ENCODE measurements at places on chromosomes 3 and 15. TPM values are rescaled to one million over a fixed set of nuclear protein-coding genes. Genes with fewer than 3 reads are reported as not detected.
A peak's percentile ranks its signal among the peaks of the same experiment; 100 is the strongest.

CALML4 gene
- total RNA-seq, result 9.1 TPM

GOLGA6B gene
- not detected for total RNA-seq

- no peak overlapping the region for H3K4me3 ChIP-seq
- H3K4me1 ChIP-seq, result peaks cover 10% of the 10 kb centered on the region
- no peaks in the 10 kb centered on the region for H3K36me3 ChIP-seq
- DNase-seq, result peak; percentile 42
- H3K27ac ChIP-seq, result no peak overlapping the region
These were observed 1.6 kb upstream of the CHST13 start for GRCh38 chr3:126522363-126522788.

GRCh38 chr3:196985298-196985697, 16.7 kb upstream of the PIGZ start:
- no peak overlapping the region for H3K27ac ChIP-seq
- H3K36me3 ChIP-seq, result no peaks in the 10 kb centered on the region
- H3K27me3 ChIP-seq, result no peaks in the 10 kb centered on the region
- H3K4me1 ChIP-seq, result no peaks in the 10 kb centered on the region

DNA sequence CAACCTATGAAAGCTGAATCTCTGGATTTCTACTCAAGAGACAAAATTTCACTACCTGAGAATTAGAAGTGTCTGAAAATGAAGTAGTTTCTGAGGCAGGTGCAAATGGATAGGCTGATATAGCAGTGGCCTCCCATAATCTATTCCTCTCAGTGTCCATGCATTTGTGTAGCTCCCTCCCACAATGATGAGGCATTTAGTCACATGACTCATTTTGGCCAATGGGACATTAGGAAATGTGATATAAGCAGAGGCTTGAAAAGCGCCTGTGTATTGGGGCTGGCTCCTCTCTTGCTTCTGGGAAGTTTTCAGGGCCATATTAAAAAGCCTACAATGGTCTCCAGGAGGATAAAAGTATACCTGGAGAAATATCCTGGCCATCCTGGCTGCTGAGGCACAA, 79.7 kb upstream of the MRPL3 start:
- no peaks in the 10 kb centered on the region for H3K4me1 ChIP-seq
- H3K27me3 ChIP-seq, result no peaks in the 10 kb centered on the region
- DNase-seq, result no peak
- H3K36me3 ChIP-seq, result no peaks in the 10 kb centered on the region
- H3K4me3 ChIP-seq, result no peak overlapping the region

GRCh38 chr3:151293127-151293526, 14.8 kb upstream of the P2RY14 start:
- H3K4me1 ChIP-seq, result no peaks in the 10 kb centered on the region
- H3K36me3 ChIP-seq, result no peaks in the 10 kb centered on the region
- H3K27me3 ChIP-seq, result no peaks in the 10 kb centered on the region
- no peak overlapping the region for H3K27ac ChIP-seq
- no peak overlapping the region for H3K4me3 ChIP-seq

DNA sequence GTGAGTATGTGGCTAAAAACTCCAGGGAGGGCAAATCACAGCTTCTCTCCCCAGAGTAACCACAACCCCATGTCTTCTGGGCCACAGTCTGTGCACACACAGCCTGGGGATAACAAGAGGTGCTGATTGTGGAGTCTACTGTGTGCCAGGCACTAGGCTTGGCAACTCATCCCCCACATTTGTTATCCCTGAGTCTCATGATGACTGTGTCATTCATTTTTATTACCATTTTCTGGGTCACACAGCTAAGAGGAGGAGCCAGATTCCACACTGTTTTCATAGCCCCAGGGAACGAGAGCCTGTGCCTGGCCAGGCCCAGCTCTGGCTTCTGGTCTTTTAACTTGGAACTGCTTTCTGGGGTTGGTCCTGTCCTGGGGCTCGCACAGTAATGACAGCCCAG, 34.5 kb downstream of the ESYT3 start:
- H3K4me3 ChIP-seq, result no peak overlapping the region
- peaks cover 13% of the 10 kb centered on the region for H3K4me1 ChIP-seq
- no peaks in the 10 kb centered on the region for H3K27me3 ChIP-seq
- H3K36me3 ChIP-seq, result no peaks in the 10 kb centered on the region
- H3K27ac ChIP-seq, result peak overlapping the region; percentile 47

DNA sequence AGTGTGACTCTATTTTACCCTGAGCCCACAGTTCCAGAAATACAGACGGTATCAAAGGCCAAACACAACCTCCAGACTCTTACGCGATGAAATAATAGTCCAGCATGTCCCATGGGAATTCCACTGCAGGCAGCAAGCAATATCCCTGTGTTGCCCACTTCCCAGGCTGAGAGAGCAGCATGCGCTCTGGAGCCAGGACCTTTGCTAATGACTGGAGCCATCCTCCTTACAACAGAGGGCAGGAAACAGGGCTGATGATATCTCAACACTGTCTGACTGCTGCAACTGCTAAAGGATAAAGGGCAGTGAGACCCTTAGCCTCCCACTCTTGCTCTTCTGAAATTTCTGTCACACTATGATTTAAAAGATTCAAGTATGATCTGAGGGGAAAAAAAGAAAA, 34.8 kb downstream of the MCF2L2 start:
- H3K27me3 ChIP-seq, result no peaks in the 10 kb centered on the region
- no peak overlapping the region for H3K4me3 ChIP-seq
- DNase-seq, result no peak
- no peaks in the 10 kb centered on the region for H3K4me1 ChIP-seq

GRCh38 chr3:174387736-174388135, 471.4 kb upstream of the NAALADL2 start:
- DNase-seq, result no peak
- no peaks in the 10 kb centered on the region for H3K27me3 ChIP-seq
- H3K4me1 ChIP-seq, result no peaks in the 10 kb centered on the region
- H3K36me3 ChIP-seq, result no peaks in the 10 kb centered on the region
- H3K4me3 ChIP-seq, result no peak overlapping the region

DNA sequence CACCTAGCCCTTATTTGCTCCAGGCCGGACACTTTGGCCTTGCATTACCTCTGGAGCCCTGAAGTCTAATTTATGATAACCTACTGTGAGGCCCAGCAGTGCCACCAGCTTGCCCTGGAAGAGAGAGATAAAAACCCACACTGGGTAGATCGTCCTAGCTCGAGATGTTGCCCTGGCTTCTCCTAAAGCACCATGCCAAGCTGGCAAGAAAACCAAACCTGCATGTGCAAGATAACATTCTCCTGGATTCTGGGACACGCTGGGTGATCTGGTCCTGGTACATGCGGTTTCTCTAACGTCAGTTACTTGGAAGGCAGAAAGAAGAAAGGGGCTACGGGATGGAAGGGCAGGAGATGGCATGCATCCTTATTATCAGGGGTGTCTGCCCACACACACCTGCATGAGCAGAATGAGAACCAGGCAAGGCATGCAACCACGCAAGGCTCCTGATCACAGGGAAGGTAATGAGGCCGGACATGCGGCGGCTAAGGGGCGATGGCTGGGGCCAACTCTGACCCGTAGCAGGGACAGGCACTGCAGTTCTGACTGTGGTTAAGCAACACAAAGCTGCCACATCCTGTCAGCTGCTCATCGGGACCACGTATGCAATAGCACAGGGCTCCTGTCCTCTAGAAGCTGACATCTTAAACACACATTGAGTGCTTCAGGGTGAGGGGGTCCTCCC, 73.0 kb downstream of the OXNAD1 start:
- no peak for DNase-seq
- no peak overlapping the region for H3K27ac ChIP-seq
- H3K4me1 ChIP-seq, result no peaks in the 10 kb centered on the region
- H3K36me3 ChIP-seq, result no peaks in the 10 kb centered on the region
- no peaks in the 10 kb centered on the region for H3K27me3 ChIP-seq

- H3K4me1 ChIP-seq, result no peaks in the 10 kb centered on the region
- DNase-seq, result no peak
- H3K4me3 ChIP-seq, result no peak overlapping the region
- H3K27ac ChIP-seq, result no peak overlapping the region
- no peaks in the 10 kb centered on the region for H3K27me3 ChIP-seq
These were observed 189.3 kb downstream of the EDEM1 start for GRCh38 chr3:5376761-5377160.

DNA sequence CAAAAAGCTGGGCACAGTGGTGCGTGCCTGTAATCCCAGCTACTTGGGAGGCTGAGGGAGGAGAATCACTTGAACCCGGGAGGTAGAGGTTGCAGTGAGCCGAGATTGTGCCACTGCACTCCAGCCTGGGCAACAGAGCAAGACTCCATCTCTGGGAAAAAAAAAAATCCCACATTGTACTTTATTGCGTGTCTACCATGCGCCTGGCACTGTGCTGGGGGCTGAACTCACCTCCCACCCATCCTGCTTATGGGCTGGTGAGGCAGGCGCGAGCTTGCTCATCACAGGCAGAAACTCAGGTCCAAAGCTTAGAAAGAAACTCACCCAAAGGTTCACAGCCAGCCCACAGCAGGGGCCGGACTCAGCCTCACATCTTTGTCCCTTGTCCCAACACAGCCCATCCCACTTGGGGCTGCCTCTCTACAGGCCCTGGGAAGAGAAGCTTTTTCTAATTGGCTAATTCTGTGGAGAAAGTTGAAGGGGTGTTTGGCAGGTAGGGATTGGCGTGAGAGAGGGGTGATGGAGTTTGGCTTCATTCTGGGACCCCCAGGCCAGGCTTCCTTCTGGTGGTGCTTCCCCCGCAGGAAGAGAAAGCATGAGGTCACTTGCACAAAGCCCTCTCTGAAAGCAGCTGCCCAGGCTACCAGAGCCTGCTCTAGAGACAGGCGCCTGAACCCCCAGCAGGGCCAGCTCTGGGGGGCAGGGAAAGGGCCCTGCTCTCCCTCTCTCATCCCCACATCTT, 122.6 kb upstream of the SMAD3 start:
- no peak overlapping the region for H3K27ac ChIP-seq
- no peak for DNase-seq
- no peaks in the 10 kb centered on the region for H3K36me3 ChIP-seq
- no peaks in the 10 kb centered on the region for H3K4me1 ChIP-seq

GRCh38 chr15:60803059-60803458, 324.1 kb upstream of the ICE2 start:
- H3K4me1 ChIP-seq, result no peaks in the 10 kb centered on the region
- no peak for DNase-seq
- no peaks in the 10 kb centered on the region for H3K36me3 ChIP-seq
- H3K27ac ChIP-seq, result no peak overlapping the region
- no peak overlapping the region for H3K4me3 ChIP-seq
